Fibroblast of skin of abdomen (primary cell): ENCODE measurements at places on chromosomes 2 and 18.

DNA sequence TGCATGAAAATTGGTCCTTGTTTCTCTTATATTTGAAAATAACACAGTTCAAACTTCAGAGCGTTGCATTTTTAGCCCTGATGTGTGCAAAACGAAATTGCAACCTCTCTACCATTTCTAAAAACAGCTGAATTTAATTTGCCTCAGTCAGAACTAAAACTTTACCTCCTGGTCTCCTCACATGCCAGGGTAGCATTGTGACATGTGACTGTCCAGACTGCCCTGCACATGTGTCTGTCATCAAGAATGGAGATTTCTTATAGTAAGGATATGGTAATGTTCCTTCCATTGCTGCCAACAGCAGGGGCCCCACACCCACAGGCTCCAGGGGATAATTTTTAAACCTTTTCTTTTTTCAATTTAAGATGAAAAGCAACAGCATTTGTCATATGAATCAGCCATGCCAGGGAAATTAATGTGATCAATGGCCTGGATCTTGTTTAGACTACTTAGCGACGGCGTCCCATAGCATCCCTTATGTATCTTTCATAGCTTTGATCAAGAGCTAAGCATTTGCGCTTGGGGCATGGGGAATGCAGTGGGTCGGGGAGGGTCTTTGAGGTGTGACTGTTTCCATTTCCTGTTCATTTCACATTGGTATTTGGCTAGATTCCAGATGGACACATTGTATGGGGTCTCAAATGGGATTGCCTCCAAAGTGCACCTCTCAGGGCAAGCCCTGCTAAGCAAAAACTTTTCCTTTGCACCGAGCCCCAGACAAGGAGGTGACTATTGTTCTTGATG, 92.4 kb upstream of the RASGRP3 start:
- DNase-seq: no peak

- DNase-seq: no peak
Observed at GRCh38 chr2:35891936-35892335, 463.6 kb upstream of the CRIM1 start.

DNA sequence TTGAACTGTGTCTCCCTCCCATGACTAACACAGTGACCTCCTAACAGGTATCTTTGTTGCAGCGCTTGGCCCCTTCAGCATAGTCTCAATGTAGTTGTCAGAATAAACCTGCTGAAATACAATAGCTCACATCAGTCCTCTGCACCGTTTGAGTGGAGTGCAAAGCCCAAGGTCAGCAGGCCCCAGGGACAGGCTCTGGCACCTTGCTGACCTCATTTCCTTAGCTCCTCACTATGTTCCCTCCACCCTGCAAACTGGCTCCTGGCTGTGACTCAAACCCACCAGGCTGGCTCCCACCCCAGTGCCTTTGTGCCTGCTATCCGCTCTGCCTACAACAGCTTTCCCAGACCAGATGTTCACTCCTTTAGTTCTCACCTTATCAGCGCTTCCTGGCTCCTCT, 146.7 kb downstream of the LRATD1 start:
- no peak for DNase-seq

- DNase-seq: no peak
Observed at GRCh38 chr2:133286326-133286922, 281.8 kb downstream of the NCKAP5 start.

DNA sequence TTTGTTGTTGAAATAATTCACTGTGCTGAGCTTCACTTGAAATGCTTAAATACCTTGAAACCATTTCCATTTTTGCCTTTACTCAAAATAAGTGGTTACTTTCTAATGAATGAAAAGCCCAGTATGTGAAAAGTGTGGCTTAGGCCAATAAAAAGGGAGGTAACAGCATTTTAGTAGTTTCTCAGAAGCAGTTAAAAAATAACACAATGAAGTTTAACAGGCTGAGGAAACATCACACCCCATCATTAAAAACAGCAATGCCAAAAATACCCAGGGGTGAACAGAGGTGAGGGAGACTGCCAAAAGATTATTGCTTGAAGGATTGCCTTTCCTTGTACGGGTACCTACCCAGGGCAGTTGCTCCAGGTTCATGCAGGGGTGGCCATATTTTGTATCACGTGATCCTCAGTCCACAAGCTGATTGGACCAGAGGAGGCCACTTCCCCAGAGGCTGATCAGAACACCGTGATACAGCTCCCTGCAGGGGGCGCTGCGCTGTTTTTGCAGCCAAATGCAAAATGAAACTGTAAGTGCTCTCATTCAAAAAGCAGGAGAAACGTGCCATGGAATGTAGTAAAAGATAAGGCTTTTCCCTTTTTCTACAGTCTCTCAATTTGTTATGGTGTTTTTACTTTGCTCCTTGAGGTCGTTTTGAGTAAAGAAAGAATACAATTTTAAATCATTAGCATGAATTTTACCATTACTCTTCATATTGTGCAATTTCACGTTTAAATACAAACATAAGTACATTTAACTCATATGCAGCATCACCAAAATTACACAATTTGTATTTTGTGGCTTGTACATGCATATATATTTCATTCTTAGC, 70.2 kb upstream of the SH3BP4 start:
- DNase-seq: peak; percentile 85

GRCh38 chr18:69455125-69455524, 54.4 kb downstream of the DOK6 start:
- no peak for DNase-seq

DNA sequence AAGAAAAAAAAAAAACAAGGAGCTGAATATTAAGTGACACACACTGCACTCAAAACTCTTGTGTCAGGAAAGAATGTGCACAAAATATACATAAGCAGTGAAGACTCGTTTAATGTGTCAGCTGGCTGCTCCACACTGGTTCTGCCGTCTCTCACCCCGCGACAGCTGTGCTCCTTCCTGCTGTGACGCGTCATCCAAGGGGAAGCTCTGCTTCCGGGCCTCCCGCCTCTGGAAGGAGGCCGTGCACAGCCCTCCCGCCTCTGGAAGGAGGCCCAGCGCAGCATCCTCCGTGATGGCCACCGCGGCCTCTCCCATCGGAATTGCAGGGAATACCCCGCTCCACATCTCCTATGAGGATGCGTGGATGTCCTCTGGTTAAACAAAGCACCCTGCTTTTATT, 151.0 kb downstream of the HDAC4 start:
- peak; percentile 81 for DNase-seq

GRCh38 chr2:218777276-218777990, 4.5 kb upstream of the CYP27A1 start:
- DNase-seq: no peak

DNA sequence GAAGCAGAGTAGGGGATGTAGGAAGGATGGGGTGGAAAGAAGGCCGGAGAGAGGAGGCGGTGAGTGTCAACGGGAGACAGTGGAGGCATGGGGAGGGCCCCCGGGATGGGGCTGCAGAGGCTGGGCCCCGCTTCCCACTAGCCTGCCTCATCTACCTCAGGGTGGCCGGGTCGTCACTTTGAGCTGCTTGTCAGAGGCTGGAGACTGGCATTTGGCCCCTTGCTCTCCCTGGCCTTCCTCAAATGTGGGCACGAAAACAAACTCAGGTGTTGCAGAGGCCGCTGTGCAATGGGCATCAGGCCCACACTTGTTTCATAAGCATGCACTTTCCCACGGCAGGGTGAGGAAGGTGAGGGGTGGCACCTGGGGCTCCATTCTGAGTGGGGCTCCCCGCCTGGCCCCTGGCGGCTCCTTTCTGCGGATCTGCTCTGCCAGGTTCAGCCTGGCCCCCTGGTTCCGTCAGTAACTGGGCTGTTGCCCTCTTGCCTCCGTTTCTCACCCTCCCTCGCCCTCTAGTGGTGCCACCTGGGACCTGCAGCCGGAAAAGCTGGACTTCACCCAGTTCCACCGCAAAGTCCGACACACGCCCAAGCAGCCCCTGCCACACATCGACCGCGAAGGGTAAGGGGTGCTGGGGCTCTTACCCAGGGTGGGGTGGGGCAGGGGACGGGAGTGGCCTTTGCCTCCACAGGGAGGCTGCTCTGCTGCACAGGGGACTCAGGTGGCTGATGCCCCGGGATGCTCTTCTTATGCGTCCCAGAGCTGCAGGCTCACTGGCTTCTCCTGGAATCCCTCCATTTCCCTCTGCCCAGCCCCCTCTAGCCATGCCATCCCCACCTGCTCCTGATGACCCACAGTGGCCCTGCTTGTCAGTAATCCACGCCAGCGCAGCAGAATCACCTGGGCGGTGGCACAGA, 125.4 kb downstream of the CTIF start:
- DNase-seq: peak; percentile 38

- DNase-seq: no peak
Observed at GRCh38 chr2:240760576-240761246, 59.3 kb downstream of the KIF1A start.

- no peak for DNase-seq
Observed at GRCh38 chr18:66110607-66111006, 359.8 kb downstream of the CDH7 start.

DNA sequence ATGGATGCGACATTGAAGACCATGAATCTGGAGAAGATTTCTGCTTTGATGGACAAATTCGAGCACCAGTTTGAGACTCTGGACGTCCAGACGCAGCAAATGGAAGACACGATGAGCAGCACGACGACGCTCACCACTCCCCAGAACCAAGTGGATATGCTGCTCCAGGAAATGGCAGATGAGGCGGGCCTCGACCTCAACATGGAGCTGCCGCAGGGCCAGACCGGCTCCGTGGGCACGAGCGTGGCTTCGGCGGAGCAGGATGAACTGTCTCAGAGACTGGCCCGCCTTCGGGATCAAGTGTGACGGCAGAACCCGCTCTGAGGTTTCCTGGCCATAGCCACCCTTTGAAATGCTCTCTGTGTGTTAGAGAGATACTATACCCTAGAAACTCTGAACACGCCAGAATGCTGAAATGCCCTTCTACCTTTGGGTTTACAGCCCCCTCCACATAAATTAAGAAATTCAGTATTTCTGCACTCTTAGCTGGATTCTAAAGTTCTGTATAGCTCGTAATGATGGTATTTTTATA, 659 bp downstream of the CHMP1B start:
- no peak for DNase-seq

- DNase-seq: peak; percentile 31
Observed at GRCh38 chr18:27599202-27599829, 414.2 kb upstream of the CHST9 start.

GRCh38 chr18:37230768-37231167, 334.8 kb downstream of the CELF4 start:
- DNase-seq: no peak

DNA sequence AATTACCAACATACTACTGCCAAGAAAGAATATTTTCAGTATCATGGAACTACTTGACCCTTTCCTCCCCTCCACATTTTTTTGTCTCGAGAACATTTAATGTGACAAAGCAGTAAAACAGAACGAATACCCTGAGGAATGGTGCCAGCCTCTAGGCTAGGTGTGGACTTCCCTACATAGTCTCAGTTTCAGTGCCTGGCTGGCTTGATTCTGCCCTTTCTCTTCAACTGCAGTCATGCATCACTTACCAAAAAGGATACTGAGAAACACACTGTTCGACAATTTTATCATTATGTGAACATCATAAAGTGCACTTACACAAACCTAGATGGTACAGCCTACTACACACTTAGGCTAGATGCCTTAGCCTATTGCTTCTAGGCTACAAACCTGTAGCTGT, 305.3 kb upstream of the HNRNPA3 start:
- no peak for DNase-seq

DNA sequence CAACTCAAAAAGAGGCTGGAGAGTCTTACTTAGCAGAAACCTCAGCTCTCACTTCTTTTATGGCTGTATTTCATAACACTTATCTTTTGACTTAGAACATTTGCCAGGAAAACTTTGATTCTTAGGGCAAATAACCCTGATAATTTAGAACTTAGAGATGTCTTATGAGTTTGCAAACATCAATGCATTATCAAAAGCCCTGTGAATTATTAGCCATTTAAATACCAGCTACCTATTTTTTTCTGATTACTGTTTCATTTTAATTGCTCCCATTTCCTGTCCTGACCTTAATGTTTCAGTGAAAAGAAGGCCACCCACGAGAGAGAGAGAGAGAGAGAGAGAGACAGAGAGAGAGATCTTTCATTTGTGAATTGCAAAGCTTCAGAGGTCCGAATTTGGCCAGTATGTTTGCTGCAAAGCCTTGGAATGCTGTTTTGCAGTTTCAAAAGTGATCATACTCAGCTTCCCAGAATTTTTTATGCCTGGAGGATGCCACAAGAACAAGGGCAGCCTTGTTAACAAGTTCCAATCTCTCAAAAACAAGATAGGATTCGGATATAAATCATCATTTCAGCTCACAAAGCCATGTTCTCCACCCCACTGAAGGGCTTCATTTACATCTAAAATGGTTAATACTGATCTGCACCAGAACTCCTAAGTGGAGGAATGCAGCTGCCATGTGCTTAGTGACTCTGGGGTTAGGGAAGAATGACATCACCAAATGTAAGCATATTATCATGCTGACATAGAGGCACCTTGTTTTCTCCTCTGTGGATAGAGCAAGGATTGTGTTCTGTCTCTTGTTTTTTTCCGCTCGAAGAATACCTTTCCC, 478.2 kb downstream of the ARHGAP15 start:
- DNase-seq: peak; percentile 24

DNA sequence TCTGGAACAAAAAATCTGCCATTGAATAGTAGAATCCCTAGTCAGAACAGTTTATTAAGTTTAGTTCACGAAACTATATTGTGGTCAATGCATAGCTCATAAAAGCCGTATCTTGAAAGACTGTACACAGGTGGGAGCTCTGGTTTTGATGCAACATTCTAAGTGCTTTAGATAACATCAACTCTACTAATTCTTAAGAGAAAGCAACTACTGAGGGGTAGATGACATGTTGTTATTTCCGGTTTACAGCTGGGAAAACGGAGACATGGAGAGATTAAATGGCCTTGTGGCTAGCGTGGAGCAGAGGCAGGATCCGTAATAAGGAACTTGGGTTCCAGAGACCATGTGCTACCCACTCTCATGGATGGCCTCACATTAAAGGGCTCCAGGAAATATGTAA, 4.2 kb upstream of the ITGA6 start:
- no peak for DNase-seq

DNA sequence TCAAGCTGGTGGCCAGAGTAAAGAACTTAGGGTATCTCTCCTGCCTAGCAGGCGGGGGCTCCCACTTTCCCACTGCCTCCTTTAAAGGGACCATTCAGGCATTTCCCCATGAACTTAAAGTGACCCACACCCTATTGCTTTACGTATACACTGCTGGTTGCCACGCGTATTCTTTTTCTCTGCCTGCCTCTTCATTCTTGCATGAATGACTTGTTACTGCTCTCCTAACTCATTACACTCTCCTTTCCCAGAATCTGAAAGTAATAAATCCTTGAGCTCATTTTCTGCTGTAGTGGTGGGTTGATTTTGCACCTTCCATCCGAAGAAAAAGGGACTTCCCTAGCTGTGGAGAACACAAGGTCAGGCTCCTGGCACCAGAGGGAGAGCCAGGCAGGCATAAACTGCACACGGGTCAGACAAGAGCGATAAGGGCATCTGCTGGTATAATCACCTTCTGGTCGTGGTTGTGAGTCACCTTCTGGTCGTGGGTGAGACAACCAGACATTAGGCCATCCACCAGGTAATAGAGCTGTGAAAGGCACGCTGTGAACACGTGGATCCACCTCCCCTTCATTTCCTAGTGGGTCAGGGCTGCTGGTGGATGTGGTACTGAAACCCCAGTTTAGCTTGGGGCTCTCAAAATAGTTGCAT, 950.3 kb downstream of the SOCS6 start:
- no peak for DNase-seq
